Endothelial cell (in vitro differentiated cells): ENCODE measurements at places on chromosomes 7 and 10. TPM values are rescaled to one million over a fixed set of nuclear protein-coding genes. Genes with fewer than 3 reads are reported as not detected.
A peak's percentile ranks its signal among the peaks of the same experiment; 100 is the strongest.

WDFY4 gene
- total RNA-seq, result 0.54 TPM

- H3K27me3 ChIP-seq, result peaks cover 3% of the 10 kb centered on the region
- no peak overlapping the region for H3K4me3 ChIP-seq
- H3K27ac ChIP-seq, result no peak overlapping the region
- H3K4me1 ChIP-seq, result peaks cover 19% of the 10 kb centered on the region
- H3K36me3 ChIP-seq, result no peaks in the 10 kb centered on the region
- no peak for DNase-seq
Measured at GRCh38 chr10:60453036-60453435, 63.4 kb upstream of the ANK3 start.

ADIRF gene
- not detected for total RNA-seq

NRF1 gene
- 18.1 TPM for total RNA-seq

ABCB8 gene
- total RNA-seq, result 17.4 TPM

PNLIPRP3 gene
- total RNA-seq, result not detected

GRCh38 chr7:80918399-80918798 is 452 bp downstream of the SEMA3C start:
- H3K27ac ChIP-seq, result no peak overlapping the region
- H3K4me1 ChIP-seq, result peaks cover 2% of the 10 kb centered on the region
- no peaks in the 10 kb centered on the region for H3K36me3 ChIP-seq
- no peak for DNase-seq

ITIH5 gene
- 0.36 TPM for total RNA-seq

GRCh38 chr7:26482927-26483326 is 191.3 kb downstream of the SNX10 start:
- H3K27me3 ChIP-seq, result peaks cover 3% of the 10 kb centered on the region

GRCh38 chr10:64505501-64505900 is 984.3 kb downstream of the REEP3 start:
- H3K4me1 ChIP-seq, result peaks cover 23% of the 10 kb centered on the region
- no peaks in the 10 kb centered on the region for H3K27me3 ChIP-seq
- no peak overlapping the region for H3K4me3 ChIP-seq
- no peak for DNase-seq

GRCh38 chr10:119231654-119232053 is 24.3 kb downstream of the GRK5 start:
- H3K27me3 ChIP-seq, result peaks cover 14% of the 10 kb centered on the region
- H3K27ac ChIP-seq, result peak overlapping the region; percentile 99
- H3K4me3 ChIP-seq, result peak overlapping the region; percentile 65
- DNase-seq, result no peak
- peaks cover 30% of the 10 kb centered on the region for H3K36me3 ChIP-seq

DNA sequence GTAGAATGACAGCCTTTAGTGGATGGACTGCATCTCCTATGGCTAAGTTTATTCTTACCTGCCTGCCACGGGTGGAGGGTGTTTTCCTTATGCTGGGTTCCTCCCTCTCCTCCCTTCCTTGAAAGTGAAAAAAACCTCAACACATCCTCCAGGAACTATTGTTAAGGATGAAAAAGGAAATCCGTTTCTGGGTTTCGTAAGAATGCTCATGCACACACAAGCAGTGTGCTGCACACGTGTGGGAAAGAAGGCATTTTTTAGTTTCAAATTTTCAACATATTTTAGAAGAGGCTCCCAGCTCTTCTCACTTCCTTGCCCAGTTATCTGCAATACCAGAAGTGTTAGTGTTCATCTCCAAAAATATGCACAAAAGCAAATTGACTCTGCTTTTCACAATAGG is 90.6 kb downstream of the FAM171A1 start:
- DNase-seq, result no peak
- peaks cover 5% of the 10 kb centered on the region for H3K27me3 ChIP-seq
- H3K27ac ChIP-seq, result peak overlapping the region; percentile 88

- H3K4me3 ChIP-seq, result no peak overlapping the region
- H3K36me3 ChIP-seq, result peaks cover 7% of the 10 kb centered on the region
- no peak overlapping the region for H3K27ac ChIP-seq
- DNase-seq, result no peak
Measured at GRCh38 chr10:31804352-31804810, 124.2 kb downstream of the ARHGAP12 start.

CRHR2 gene
- 0.38 TPM for total RNA-seq

DNA sequence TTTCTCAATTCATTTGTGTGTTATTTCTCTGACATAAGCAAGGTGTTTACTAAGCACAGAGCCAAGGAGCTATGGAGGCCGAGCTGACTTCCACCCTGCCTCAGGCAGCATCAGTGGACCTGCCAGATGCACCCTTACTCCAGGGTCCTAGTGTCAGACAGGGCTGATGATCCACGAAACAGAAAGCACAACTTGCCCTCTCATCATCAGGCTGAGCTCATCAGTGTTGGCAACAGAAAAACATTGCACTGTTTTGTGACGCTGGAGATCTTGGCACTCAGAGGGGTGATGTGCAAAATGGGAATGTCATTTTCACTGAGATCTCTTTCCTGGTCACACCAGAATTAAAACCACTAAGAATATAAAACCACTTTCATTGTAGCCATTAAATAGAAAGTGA is 201.8 kb downstream of the GLI3 start:
- H3K27me3 ChIP-seq, result no peaks in the 10 kb centered on the region
- DNase-seq, result no peak
- H3K36me3 ChIP-seq, result no peaks in the 10 kb centered on the region
- no peaks in the 10 kb centered on the region for H3K4me1 ChIP-seq
- H3K27ac ChIP-seq, result no peak overlapping the region

TAS2R5 gene
- 1.9 TPM for total RNA-seq

DNA sequence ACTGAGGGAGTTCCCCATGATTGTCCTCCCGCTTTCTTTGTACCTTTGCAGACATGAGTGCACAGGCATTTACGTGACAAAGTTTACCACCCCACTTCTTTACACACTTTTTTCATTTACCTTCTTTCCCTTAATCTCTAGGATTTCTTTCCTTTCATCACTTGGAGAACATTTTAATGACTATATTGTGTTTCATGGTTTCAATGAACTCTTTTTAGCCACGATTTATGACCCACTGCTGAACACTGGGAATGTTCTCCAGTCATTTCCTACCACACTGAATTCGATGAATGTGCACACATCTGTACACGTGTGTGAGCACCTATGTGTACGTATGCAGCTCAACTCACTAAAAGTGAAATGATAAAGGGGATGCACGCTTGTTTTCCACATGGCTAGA is 371.7 kb upstream of the IGFBP3 start:
- H3K27me3 ChIP-seq, result peaks cover 2% of the 10 kb centered on the region
- H3K27ac ChIP-seq, result no peak overlapping the region
- no peak overlapping the region for H3K4me3 ChIP-seq
- no peak for DNase-seq
- H3K4me1 ChIP-seq, result peaks cover 19% of the 10 kb centered on the region

- H3K4me3 ChIP-seq, result no peak overlapping the region
- no peak for DNase-seq
- H3K36me3 ChIP-seq, result no peaks in the 10 kb centered on the region
Measured at GRCh38 chr10:22986771-22987542, 59.1 kb downstream of the ARMC3 start.

SFTPA1 gene
- not detected for total RNA-seq

GRCh38 chr7:26328498-26329390 is 37.1 kb downstream of the SNX10 start:
- H3K27me3 ChIP-seq, result peaks cover 8% of the 10 kb centered on the region
- peaks cover 10% of the 10 kb centered on the region for H3K36me3 ChIP-seq
- peaks cover 6% of the 10 kb centered on the region for H3K4me1 ChIP-seq
- DNase-seq, result no peak
- H3K27ac ChIP-seq, result no peak overlapping the region
- H3K4me3 ChIP-seq, result no peak overlapping the region

DNA sequence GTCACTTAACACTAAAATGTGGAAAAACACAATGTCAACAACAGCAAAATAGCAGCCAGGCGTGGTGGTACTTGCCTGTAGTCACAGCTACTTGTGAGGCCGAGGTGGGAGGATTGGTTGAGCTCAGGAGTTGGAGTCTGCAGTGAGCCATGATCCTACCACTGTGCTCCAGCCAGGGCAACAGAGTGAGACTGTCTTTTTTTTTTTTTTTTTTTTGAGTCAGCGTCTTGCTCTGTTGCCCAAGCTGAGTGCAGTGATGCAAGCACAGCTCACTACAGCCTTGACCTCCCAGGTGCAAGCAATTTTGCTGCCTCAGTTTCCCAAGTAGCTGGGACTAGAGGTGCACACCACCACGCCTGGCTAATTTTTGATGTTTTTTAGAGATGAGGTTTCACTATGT is 6.1 kb downstream of the KCTD7 start:
- DNase-seq, result no peak
- no peak overlapping the region for H3K4me3 ChIP-seq
- H3K27me3 ChIP-seq, result peaks cover 6% of the 10 kb centered on the region
- peaks cover 23% of the 10 kb centered on the region for H3K36me3 ChIP-seq
